ENCODE measurements at places on chromosomes 7 and 10.

DNA sequence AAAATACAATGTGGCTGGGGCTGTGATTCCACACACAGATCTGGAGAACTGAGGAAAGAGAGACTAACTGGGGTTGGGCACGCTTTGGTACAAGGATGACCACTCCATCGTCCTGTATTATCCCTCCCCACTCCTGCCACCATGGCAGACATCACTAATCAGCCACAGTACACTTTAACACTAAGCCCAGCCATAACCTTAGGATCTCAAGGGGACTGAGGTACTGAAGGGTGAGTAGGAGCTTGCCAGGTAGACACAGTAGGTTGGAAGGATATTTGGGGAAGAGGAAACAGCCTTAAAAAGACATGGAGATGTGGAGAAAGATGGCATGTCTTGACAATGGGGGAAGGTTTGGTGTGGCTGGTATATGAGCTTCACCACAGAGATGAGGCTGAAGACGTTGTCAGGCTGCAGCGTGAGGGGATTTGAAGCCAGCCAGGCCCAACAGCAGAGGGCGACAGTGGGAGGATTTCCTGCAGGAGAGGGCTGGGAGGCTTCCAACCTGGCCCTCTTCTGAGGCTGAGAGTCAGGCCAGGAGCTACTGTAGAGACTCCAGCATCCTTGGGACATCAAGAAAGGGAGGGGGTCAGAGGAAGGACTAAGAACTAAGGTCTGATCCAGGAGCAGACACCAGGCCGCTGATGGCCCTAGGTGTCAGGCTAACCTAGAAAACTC lies 58.6 kb upstream of the COL13A1 start:
- no peak for DNase-seq

DNA sequence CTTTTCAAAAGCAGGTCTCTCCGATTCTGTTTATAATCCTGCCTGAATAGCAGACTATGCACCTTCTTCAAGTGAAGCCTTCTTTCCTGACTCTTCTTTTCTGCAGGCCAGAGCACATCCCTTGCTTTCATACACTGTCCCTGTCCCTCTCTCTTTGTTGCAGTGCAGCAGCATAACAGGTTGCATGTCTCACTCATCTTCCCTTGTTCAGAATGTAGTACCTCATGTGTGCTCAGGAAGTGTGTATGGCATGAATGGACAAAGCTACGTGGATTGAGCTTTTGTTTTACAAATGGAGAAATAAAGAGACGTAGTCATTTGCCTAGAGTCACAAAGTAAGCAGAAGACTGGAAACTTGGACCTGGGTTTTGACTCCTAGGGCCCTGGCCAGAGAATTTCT lies 68.0 kb downstream of the PTPRZ1 start:
- DNase-seq, result no peak

DNA sequence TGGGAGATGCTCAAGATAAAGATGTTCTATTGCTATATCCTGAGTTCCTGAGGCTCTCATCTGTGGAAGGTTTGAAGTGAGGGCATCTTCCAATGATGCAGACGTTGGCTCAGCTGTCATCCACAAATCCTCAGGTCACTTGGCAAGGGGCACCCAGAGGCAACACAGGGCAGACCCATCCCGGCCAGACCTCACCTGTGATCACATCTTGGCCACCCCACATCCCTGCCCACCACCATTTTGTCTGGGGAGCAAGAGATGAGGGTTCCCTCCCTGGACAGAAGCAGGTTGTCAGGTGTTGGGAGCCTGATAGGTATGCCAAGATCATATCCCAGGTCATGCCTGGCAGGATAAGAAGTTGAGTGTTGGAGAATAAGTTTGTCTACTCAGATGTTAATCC lies 918.2 kb upstream of the ZNF722 start:
- DNase-seq, result no peak

GRCh38 chr7:90824386-90825307 lies 228.5 kb downstream of the CDK14 start:
- no peak for DNase-seq

DNA sequence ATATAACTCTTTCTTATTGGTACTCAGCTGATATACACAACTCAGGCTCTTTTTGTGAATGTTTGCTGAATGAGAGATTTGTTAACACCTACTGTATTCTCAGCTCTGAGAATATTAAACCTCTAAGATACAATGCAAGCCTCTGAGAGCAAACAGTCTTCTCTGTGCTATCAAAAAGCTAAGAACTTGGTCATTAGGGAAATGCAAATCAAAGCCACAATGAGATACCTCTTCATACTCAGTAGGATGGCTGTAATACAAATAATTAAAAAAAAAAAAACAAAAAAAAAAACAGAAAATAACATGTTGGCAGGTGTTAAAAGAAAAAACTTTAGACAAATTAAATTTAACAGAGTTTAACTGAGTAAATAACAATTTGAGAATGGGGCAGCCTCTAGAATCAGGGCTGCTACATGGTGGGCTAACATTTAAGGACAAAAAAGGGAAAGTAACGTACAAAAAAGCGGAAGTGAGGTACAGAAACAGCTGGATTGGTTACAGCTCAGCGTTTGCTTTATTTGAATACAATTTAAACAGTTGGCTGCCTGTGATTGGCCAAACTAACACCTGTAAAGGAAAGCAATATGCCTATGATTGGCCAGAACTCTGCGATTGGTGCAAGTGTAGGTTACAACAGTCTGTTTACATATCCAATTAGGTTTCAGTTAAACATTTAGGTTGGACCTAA lies 14.8 kb upstream of the MTURN start:
- DNase-seq, result no peak

- no peak for DNase-seq
Observed at GRCh38 chr10:2048337-2048973, 311.1 kb upstream of the ADARB2 start.

DNA sequence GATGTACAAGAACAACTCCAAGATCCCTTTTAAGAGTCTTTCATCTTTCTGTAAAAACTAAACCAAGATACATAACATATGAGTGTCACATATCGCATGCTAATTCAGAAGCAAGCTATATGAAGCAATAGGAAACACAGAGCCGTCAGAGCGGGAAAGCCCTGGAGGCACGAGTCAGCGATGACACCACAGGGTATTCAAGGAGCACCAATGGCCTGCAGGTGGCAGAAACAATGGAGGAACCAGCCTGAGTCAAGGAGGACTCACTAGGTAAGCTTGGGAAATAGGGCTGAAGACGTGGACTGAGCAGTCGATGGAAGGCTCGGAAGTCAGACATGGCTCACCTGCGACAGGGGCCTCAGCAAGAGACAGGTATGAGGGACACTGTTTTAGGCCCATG lies 214.4 kb downstream of the FAM107B start:
- DNase-seq, result peak; percentile 82

- peak; percentile 21 for DNase-seq
Observed at GRCh38 chr7:149870701-149871483, 2.9 kb upstream of the ATP6V0E2 start.

GRCh38 chr10:29839826-29840515 lies 205.2 kb upstream of the SVIL start:
- no peak for DNase-seq

GRCh38 chr7:158343526-158343925 lies 244.1 kb downstream of the PTPRN2 start:
- DNase-seq, result no peak

- no peak for DNase-seq
Observed at GRCh38 chr7:36278620-36279172, 111.0 kb upstream of the ANLN start.

- no peak for DNase-seq
Observed at GRCh38 chr10:22662733-22663330, 51.5 kb downstream of the PIP4K2A start.

GRCh38 chr7:30750683-30751650 lies 968 bp upstream of the INMT start:
- DNase-seq, result no peak

DNA sequence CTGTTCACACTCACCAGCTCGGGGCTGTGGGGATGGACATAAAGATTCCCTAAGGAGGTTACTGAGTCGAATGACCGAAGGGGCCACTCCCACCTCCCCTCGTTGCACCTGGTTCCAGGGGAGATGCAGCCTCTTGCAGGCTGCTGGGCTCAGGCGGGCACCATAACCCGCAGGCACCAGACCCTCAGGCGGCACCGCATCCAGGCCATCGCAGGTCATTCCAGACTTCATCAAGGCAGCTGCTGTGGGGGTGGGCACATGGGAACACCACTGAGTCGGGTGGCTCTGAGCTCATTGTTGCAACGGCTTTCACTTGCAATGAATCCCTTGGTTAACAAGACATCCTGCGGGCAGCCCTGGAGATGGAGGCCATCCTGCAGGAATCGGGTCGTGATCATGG lies 221.7 kb downstream of the TCERG1L start:
- no peak for DNase-seq

DNA sequence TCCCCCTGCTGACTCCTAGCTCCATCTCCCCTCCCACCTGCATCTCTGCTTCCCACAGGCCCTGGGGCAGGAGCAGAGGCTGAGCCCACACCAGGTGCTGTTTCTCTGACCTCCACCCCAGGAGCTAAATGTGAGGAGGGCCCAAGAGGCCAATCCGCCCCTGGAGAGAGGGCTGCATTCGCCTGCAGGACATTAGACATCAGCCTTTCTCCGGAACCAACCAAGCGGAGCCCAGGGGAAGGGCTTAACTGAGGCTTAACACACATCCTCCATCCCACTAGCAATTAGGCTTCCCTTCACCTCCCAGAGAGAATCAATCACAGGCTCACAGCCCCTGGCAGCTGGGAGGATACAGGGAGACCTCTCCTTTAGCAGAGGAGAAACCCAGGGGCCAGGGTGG lies 50.5 kb downstream of the SH3PXD2A start:
- DNase-seq, result no peak

GRCh38 chr7:148871030-148871429 lies 13.1 kb downstream of the EZH2 start:
- DNase-seq, result no peak

DNA sequence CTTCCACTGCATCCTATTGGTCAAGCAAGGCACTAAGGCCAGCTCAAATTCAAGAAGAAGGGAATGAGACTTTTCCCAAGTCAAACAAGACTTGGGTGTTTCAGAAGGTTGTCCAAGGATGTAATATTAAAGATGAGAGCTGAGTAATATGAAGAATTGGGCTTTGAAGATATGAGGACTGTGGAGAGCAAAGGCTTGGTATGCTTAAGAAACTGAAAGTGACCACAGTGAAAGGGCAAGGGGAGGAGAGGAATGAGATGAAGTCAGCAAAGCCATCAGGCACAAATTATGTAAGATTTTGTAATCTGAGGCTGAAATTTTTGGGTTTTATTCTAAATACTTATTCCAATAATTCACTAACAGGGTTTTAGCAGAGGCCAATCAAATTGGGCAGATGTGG lies 38.6 kb upstream of the NPY start:
- no peak for DNase-seq

GRCh38 chr7:114835303-114835702 lies 86.6 kb upstream of the MDFIC start:
- no peak for DNase-seq

GRCh38 chr7:29329686-29330085 lies 135.1 kb downstream of the CHN2 start:
- DNase-seq, result no peak

DNA sequence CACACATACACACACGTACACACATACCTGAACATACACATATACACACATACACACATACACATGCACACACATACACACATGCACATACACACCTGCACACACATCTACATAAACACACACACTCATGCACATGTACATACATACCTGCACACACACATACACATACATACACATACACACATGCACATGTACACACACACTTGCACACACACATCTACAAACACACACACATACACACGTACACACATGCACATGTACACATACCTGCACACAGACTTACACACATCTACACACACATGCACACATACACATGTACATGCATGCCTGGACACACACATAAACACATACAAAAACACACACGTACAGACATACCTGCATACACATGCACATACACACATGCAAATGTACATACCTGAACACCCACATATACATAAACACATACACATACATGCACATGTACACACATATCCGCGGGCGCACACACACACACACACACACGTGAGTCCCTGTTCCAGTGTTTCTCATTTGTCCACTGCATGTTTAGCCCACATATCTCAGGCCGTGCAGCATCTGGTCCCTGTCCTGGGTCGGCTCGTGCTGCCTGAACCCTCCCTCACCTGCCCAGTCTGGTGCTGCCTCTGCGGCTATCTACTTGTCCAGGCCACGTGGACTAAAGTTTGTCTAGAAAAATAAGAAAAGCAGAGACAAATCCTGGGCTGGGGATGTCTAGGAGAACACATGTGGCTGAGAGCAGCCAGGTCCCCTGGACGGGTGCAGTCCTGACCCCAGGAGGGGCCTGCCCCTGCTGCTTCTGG lies 238.7 kb downstream of the TCERG1L start:
- no peak for DNase-seq
